Activated naive CD8-positive, alpha-beta T cell treated with anti-CD3 and anti-CD28 coated beads, Interleukin-2, amount 50 U/mL, for 16 hours (primary cell): ENCODE measurements at places on chromosomes 3 and 15.

DNA sequence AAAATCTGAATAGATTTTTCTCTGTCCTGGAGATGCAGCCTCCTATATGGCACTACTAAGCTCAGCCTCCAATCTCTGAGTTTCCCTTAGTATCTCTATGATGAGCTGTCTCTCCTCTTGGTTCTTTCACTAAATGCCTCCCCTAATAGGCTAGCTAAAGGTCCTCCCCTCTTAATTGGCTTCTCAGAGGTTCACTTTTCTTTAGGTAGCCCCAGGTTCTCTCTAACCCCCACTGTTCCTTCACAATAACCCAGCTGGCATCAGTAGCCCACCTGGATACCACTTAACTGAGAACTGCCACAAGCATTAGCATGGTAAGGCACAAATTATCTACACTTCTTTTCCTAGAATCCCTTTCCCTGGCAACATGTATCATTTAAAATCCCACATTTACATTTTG is 523.2 kb downstream of the IGSF11 start:
- no peak for DNase-seq

DNA sequence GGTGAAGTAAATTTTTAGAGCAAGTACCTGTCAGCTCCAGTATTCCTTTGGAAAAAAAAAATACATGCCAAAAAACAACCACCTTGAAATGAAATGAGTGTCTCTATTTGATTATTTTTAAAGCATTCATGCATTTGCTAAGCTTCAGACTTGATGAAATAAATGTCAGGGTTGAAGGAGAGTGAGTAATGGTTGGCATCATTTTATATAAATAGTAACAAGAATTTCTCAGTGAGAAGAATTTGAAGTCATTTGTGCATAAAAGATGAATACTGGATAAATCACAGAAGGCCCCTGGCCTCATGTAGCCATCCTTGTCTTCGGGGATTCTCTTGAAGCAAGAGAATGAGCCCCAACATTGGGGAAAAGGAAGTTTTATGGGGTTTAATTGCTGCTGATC is 318.4 kb downstream of the LPP start:
- DNase-seq: no peak

- DNase-seq: no peak
These were observed 55.4 kb upstream of the SPPL2A start for GRCh38 chr15:50820808-50821382.

DNA sequence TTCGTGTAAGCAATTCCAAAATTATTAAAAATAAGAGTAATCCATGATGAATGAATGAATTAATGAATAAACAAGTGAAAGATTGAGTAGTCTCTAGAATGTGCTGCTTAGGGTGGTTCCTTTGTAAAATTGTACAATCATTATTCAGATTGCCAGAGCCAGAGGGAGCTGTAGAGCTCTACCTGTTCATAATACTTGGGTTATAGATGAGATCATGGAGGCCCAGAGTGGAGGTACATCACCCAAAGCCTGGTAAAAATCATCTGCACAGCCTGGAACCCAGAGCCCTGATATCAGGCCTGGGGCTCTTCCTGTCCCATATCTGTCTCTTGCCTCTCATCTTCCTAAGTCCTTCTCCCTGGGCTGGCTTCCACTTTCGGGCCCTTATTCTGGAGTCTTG is 297.2 kb downstream of the RPLP1 start:
- no peak for DNase-seq

DNA sequence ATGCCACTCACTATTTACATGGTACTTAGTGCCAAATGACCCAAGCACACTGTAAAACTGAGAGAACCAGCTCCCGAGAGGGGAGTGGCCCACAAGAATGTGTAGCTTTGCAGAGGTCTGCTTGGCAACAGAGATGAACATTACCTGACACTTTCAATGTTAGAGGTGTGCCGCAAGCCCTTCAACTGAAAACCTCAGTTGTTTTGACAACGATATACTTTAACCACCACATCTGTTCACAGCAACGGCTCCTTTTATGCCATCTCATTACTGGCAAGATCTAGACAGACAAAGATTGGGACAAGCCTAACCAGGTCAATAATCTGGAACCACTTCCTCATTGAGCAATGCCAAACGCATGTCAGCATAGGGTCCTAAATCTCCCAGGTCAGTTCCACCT is 23.7 kb downstream of the NEK10 start:
- DNase-seq: no peak

DNA sequence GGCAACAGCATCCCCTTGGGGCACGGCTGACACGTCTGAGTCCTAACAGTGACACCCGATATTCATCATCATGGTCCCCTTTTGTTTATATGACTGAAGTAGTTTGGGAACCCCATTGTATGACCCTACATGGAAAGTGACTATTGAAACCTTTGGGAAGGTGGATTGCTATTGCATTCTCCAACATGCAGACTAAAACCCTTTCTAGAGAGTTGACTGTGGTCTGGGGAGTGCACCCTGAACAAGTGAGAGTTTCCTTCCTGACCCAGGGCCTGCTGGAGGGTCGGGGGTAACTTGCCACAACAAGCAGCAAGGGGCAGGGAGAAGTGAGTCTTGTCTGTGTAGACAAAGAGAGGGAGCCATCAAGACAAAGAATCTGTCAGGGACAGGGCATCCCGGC is 54.4 kb downstream of the ISG20 start:
- DNase-seq: no peak

GRCh38 chr3:4385201-4385600 is 81.9 kb downstream of the SUMF1 start:
- DNase-seq: no peak

- no peak for DNase-seq
These were observed 59.4 kb upstream of the NEO1 start for GRCh38 chr15:72992841-72993252.

GRCh38 chr15:53535886-53536285 is 223.6 kb downstream of the WDR72 start:
- no peak for DNase-seq

DNA sequence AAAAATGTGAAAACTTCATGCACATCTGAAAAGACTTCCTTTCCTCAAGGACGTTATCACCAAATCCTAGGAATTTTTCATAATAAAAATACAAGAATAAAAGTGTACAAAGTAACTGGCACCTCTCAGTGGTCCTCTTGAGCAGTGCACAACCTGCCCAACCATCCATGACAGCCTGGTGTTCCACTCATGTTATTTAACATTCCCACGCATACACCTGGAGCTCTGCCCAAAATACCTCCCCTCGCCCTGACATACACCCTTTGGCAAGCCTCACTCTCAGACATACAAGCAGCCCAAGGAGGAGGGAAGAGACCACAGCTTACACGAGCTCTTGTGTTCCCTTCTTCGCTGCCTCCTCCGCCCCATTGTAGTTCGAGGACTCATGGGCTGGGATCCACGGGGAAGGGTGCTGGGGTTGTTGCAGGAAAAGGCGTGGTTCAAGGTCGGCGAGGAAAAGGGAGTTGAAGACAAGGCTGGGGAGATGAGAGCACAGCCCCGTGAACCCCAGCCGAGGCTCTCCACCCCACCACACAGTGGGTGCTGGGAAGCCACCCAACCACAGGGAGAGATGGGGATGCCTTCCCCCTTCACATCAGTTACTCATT is 23.3 kb downstream of the GRIP2 start:
- DNase-seq: no peak

DNA sequence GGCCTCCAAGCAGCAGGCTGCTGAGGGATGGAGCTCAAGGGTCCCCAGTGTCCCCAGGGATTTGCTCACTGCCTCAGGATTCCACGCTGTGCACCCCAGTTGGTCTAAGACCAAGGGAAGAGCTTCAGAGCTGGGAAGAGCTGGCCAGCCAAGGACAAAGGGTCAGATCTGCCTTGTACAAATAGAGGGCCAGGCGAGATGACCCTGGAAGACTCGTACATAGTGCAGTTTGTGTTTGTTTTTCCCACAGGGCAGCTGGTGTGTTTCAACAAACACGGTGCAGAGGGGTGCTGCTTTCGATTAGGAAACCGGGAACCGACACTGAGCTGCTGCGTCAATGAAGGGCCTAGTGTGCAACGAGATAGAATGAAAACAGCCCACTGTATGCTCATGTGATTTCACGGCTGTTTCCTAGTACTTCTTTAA is 56.1 kb upstream of the TRPM1 start:
- DNase-seq: no peak

GRCh38 chr15:57307527-57308169 is 68.7 kb upstream of the CGNL1 start:
- DNase-seq: no peak

DNA sequence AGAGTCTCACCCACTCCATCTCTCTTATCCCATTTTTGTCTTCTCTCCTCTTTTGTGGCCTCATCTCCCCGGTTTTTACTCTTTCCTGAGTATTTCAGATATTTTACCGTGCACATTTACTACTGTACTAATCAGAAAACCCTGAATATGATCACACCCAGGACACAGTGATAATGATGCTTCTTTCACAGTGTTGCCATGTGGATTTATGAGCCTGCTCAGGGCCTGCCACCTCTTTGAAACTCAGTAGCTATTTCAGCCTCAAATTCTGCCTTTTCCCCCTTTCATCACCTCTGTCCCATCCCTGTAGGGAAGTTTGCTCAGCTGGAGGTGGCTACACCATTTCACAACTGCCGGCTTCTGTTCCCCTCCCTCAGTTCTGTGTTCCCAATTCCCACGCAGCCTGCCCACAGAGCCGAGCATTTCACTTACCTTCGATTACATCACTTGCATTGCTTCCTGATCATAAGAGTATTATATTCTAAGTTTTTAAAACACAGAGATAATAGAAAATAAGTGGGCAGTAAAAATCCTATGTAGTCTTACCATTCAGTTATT is 33.2 kb downstream of the ARNT2 start:
- no peak for DNase-seq

GRCh38 chr3:60953351-60953750 is 297.9 kb downstream of the FHIT start:
- DNase-seq: no peak

- DNase-seq: no peak
These were observed 18.1 kb upstream of the SLC41A3 start for GRCh38 chr3:126102011-126102410.

DNA sequence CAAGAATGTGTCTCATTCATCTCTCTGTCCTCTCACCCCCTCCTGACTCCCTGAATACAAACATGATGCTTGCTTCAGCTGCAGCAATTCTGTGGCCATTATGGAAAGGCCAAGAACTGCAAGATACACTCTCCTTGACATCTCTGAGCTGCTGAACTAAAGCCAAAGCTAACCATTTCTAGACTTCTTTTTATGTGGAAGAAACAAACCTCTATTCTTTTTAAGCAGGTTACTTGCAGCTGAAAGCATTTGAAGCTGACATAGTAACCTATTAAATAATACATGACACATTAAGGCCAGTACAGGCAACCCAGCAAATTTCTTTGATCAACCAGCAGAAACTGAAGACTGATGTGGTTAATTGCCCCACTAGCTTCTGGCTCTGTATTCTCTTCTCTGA is 17.5 kb downstream of the FHIT start:
- DNase-seq: no peak

DNA sequence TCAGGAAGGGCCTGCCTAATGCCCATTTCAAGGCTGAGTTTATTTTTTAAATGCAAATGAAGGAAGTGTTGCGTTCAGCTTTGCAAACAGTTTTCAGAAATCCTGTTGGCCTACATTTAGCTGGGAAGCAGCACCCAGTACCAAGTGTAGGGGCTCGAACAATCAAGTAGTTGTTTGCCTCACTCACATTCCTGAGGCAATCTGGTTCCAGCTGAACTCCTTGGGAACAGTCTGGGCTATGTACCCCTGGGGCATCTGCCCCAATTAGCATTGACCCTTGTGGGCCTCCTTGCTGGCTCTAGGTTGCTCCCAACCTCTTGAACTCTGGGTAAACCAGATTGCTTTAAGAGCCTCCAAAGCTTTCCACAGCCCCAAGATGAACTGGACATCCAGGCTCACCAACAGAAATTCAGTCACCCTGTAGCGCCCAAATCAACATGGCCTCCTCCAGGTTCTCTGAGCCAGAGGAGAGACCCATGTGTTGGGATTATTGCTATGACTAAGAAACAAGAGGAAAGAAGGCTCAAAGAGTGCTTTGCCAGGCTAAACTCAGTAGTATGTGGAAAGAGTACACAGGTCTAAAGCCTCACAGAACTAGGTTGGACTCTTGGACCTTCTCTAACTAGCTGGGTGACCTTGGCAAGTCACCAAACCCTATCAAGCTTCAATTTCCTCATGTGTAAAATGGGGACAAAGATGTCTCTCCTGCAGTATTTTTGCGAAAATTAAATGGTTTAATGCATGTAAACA is 532.7 kb downstream of the SOX2 start:
- no peak for DNase-seq

GRCh38 chr15:61030451-61030850 is 198.7 kb downstream of the RORA start:
- no peak for DNase-seq

DNA sequence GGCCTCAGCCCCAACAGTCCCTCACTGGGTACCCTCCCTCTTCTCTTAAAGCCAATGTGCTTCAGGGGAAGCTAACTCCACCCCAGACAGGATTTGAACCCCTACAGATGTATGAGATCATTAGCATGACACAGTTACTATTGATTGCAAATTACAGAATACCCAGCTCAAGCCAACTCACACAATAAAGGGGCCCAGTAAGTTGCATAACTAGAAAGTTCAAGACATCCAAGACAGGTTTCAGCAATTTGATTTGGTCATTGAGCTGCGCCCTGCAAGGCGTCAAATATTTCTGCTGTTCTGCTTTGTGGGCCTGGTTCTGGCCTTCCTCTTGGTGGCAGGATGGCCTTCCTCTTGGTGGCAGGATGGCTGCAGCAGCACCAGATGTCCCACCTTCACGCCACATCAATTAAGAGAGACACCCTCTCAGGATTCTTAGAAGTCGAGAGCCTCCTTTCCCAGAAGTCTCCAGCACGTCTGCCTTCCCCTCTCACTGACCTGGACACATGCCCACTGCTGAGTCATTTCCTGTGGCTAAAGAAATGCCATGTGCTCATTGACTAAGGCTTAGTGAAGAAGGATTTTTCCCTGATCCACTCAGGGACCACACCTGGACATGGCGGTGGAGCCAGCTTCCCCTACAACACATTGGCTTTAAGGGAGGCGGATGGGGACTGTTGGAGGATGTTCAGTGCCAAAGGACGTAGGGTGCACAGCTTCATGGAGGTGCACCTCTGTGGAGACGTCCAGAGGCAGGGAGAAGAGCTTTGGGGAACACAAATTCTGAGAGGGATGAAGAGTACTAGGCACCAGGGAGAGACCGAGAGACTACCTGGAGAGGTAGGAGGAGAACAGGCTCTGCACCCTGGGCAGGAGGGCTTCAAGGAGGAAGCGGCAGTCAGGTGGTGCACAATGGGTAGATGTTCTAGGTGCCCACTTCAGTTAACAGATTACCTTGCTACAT is 49.1 kb downstream of the DNASE1L3 start:
- DNase-seq: no peak
